ENCODE measurements at places on chromosomes 3 and 15. TPM values are rescaled to one million over a fixed set of nuclear protein-coding genes. Genes with fewer than 3 reads are reported as not detected.

Gene CLRN1
- total RNA-seq = not detected

Gene CORO2B
- 6.0 TPM for total RNA-seq

Gene HSPBAP1
- 4.0 TPM for total RNA-seq

Gene DNAH12
- not detected for total RNA-seq

Gene CHST2
- total RNA-seq = 4.8 TPM

Gene TJP1
- total RNA-seq = 86.9 TPM

Gene NEO1
- total RNA-seq = 15.9 TPM

Gene ATP10A
- 6.0 TPM for total RNA-seq

Gene REC114
- total RNA-seq = 4.6 TPM

Gene TLR9
- not detected for total RNA-seq

Gene GANC
- total RNA-seq = 6.6 TPM

Gene FGD5
- 9.6 TPM for total RNA-seq

Gene CHST13
- not detected for total RNA-seq

Gene CCR1
- 1.2 TPM for total RNA-seq

Gene ZCWPW2
- total RNA-seq = 1.2 TPM

Gene GOLGA6L10
- 0.35 TPM for total RNA-seq

Gene CCR4
- total RNA-seq = 0.35 TPM

Gene TMEM207
- total RNA-seq = not detected

Gene PGBD4
- total RNA-seq = 2.3 TPM

Measured in right atrium auricular region (tissue), 2 donors.